H4 (cell line): ENCODE measurements at places on chromosomes 5 and 9. TPM values are rescaled to one million over a fixed set of nuclear protein-coding genes. Genes with fewer than 3 reads are reported as not detected.

DNA sequence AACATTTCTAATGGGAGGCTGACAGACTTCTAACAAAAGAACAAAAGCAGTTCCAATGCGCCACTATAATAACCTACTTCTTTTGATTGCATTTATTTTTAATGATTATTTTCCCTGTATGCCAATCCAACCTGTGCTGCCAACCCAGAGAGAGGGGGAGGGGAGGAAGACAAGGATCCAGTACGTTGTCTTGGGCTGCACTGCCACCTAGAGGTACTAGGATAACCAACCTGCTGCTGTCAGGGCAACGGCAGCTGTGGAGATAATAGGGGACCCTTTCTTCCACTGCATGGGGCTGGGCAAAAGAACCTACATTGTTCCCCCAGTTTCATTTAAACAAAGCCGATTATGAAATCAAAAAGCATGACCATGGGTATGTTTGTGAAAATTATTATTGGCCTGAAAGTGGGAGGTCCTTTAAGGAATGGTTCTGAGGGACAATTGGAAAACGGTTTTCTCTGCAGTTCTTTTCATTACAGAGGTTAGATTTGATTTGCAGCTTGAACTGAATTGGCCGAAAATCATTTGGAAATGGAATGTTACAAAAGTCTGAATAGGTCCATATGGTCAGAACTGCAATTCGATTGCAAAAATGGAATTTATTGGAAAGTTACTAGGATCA, 101.3 kb downstream of the RASEF start:
- peak; percentile 82 for DNase-seq

OR1J1 gene
- total RNA-seq, result not detected in 2 replicates

GRCh38 chr5:60651872-60652620, 47.9 kb downstream of the DEPDC1B start:
- peak; percentile 82 for DNase-seq

DNA sequence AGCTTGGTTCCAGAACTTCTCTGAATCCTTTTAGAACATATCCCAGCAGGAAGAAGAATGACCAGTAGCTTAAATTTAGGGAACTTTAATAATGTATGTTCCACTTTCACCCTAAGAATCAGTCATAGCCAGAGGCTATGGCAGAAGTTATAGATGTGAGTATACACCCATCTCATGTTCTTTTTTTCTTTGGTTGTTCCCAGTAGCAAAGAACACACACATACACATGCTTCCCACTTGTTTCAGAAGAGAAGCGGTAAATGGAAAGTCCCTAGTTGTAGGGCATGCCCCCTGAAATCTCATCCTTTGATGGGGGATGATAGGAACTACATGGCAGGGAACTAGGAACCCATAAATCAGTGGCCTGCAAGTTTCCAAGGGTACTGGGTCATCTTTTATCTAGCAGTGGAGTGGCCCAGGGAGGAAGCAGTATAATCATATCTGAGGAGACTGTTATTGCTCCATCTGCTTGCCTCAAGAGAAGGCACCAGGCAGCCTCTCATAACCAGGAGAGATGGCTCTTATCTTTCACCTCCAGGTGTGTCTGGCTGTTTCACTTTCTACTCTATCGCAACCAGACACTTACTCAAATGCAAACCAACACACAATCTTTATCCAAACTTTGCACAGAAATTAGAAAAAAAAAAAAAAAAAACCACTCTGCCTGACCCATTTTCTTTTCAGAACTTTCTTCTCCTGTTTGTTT, 109.5 kb downstream of the SNCAIP start:
- no peak for DNase-seq

DNA sequence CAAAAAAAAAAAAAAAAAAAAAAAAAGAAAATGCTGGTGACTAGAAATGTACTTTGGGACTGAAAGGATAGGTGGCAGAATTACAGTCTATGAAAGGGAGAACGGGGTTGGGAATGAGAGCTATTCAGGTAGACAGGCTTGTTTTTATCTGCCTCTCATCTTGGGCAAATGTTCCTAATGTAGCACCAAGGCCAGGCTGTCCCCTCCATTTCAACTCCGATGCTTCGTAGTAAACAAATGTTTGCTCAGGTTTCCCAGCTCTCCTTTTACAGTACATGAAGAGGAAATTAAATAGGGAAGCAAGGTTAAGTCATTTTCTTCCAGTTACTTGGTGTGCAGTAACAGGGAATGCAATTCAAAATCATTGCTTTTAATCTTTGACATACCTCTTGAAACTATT, 4.4 kb upstream of the BASP1 start:
- no peak for DNase-seq

ENDOG gene
- total RNA-seq, result 13.5 and 17.4 TPM in 2 replicates

DNA sequence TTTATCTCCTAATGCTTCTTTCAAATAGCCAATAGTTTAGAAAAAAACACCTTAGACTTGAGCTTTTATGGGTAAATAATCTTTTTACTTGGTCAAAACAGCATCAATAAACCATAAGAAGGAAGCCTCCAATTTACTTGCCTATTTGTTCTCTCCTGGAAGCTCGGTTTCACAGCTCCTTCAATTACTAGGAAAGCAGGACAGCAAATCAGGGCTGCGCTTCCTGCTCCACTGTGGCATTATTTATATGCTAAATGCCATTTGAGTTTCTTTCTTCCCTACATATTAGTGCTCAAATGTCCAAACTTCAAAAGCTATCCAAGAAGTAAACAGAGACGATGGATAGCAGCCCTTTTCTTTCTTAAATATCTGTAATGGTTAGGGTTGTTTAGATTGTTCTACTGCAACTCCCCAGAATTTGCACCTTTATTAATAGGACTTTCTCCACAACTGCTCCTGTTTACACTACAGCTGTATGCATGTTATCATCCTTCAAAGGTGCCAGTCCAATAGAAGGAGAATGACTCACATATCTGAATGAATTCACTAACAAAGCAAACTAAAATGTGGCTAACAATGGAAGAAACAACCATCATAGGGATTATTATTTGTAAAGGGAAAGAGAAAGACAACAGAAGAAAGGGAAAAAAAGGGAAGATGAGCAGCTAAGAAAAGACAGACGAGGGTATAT, 58.7 kb downstream of the MED27 start:
- no peak for DNase-seq

C5orf15 gene
- 141 and 166 TPM in 2 replicates for total RNA-seq
